ENCODE measurements at places on chromosomes 5 and 9. TPM values are rescaled to one million over a fixed set of nuclear protein-coding genes. Genes with fewer than 3 reads are reported as not detected.

Gene SPATA31E1
- total RNA-seq, result not detected

Gene NUTM2F
- total RNA-seq, result not detected

Gene KIF12
- total RNA-seq, result not detected

Gene CAMLG
- total RNA-seq, result 20.9 TPM

DNA sequence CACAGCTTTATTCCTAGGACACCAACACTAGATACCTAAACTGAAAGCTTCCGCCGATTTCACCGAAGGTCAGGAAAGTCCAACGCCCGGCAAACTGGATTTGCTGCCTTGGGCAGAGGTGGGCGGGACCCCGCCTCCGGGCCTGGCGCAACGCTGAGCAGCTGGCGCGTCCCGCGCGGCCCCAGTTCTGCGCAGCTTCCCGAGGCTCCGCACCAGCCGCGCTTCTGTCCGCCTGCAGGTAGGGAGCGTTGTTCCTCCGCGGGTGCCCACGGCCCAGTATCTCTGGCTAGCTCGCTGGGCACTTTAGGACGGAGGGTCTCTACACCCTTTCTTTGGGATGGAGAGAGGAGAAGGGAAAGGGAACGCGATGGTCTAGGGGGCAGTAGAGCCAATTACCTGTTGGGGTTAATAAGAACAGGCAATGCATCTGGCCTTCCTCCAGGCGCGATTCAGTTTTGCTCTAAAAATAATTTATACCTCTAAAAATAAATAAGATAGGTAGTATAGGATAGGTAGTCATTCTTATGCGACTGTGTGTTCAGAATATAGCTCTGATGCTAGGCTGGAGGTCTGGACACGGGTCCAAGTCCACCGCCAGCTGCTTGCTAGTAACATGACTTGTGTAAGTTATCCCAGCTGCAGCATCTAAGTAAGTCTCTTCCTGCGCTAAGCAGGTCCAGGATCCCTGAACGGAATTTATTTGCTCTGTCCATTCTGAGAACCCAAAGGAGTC, at the start of gene CD274:
CD274 (plus strand) TSS at position 184 of the 733 bp plus-strand sequence. CDS start 5,572 bp downstream, outside the sequence.
- peaks cover 5% of the 10 kb centered on the region for H3K4me1 ChIP-seq
- H3K27ac ChIP-seq, result peak within 1 kb of the TSS; percentile 84
- H3K27me3 ChIP-seq, result no peaks in the 10 kb centered on the region
- peak; percentile 90 for DNase-seq

DNA sequence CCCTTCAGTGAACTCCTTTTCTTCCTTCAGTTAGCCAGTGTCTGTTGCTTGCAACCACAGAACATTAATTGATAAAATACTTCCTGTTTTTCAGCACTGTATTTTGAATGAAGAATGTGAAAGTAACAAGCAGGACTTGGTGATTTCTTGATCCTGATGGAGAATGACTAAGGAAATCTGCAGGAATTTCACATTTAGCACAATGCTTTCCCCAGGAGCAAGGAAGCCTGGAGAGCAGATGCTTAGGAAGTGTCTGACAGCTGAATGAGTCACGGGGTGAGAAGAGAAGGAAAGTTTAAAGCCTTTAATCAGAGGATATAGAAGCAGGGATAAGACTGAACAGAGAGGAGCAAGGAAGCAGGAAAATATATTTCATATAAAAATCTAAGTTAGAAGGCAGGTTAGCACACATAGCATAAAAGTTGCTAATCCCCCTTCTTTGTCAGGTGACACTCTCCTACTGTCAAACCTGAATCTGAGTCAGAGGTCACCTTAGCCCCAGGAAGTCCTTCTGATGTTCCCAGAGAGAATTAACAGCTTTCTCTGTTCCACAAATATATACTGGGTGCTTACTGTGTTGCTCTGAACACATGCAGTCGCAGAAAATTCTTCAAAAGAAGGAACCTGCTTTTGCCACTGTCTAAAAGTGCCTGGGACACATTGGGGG, 59.7 kb downstream of the GNA14 start:
- no peaks in the 10 kb centered on the region for H3K27me3 ChIP-seq
- no peak for DNase-seq
- H3K27ac ChIP-seq, result peak overlapping the region; percentile 18

DNA sequence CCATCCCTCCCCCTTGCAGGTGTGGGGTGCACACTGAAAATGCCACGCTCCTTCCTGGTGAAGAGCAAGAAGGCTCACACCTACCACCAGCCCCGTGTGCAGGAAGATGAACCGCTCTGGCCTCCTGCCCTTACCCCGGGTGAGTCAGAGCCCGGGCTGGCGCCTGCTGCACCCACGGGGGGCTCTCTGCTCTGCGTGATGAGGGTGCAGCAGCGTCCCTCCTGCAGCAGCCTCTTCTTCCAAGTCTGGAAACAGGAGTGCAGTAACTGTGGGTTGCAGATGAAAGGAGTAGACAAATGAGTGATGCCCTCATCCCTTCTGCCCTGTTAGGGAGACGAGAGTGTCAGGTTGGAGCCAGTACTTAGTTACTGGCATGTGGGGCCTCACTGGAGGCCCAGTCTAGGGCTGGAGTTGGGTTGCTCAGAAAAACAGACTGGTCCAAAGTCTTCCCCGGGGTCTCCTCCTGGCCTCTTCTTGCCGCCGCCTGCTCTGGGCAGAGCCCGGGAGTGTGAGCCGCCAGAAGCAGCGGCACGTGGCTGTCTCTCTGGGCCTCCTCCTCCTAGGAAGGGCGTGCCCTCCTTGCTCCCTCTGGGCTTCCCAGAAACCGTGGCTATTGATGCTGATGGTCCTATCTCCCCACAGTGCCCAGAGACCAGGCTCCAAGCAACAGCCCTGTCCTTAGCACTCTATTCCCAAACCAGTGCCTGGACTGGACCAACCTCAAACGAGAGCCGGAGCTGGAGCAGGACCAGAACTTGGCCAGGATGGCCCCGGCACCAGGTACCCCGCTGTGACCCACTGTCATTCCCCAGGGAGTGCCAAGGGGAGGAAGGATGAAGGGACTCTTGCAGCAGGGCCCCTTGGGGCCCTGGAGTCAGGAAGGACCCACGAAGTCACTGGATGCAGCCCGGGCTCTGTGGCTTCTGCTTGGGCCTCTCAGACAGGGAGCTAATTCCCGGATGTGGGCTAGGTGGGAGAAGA, 8.4 kb downstream of the GFI1B start:
- peaks cover 4% of the 10 kb centered on the region for H3K27me3 ChIP-seq
- H3K36me3 ChIP-seq, result no peaks in the 10 kb centered on the region
- peaks cover 5% of the 10 kb centered on the region for H3K4me1 ChIP-seq
- H3K27ac ChIP-seq, result no peak overlapping the region
- no peak overlapping the region for H3K4me3 ChIP-seq

DNA sequence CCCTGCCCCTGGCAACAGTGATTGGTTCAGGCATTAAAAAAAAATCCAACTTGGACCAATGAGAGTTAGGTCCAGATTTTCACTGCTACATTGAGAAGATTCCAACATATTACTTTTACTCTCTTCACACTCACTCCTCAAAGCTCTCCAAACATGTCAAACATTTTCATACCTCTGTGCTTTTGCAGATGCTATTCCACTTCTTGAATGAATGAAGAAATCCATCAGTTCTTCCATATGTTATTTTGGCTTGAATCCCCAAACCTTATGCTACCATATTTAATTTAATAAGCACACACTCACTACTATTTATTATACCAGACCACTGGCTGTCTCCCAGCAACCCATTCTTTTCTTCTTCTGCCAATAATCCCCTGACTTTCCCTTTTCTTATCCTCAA, 87.1 kb downstream of the PPP2R2B start:
- no peak overlapping the region for H3K4me3 ChIP-seq
- no peaks in the 10 kb centered on the region for H3K27me3 ChIP-seq
- no peak overlapping the region for H3K27ac ChIP-seq
- DNase-seq, result no peak
- H3K36me3 ChIP-seq, result no peaks in the 10 kb centered on the region

DNA sequence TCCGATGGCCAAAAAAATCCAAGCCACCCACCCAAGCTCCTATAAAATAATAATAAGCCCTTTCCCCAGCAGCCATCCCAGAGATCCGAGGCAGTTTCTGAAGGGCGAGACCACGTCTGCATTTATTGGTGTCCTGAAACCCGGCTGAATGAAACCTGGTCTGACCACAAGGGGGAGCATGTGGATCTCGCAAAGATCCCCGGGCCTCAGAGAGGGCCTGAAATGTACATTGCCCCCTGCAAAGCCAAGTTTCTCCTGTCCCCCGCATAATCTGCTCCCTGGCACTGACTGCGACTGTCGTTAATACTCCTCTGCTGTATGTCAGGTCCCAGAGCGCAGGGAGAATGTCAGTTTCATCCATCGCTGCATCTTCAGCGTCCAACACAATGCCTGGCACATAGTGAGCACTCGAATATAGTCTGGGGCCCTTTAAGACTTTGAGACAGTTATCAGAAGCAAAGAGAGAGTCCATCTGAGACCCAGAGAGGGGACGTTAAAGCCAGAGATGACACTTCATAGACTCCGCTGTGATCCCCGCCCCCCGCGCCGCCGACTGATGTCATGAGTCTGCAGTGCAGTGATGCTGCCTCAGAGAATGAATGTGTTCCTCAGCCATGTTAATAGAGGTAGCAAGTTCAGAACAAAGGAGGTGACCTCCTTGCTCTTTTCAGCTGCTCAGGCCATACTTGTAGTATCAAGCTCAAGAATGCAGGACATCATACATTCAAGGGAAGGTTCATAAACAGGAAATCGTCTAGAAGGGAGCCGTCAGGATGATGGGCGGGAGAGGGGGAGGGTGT, 74.5 kb upstream of the BARHL1 start:
- H3K4me1 ChIP-seq, result no peaks in the 10 kb centered on the region
- H3K27ac ChIP-seq, result no peak overlapping the region
- H3K27me3 ChIP-seq, result peaks cover 26% of the 10 kb centered on the region
- DNase-seq, result peak; percentile 38
- no peaks in the 10 kb centered on the region for H3K36me3 ChIP-seq

- H3K4me3 ChIP-seq, result no peak overlapping the region
- H3K27ac ChIP-seq, result no peak overlapping the region
- peaks cover 18% of the 10 kb centered on the region for H3K27me3 ChIP-seq
- no peaks in the 10 kb centered on the region for H3K36me3 ChIP-seq
- no peak for DNase-seq
Measured at GRCh38 chr9:93929231-93929630, 25.9 kb downstream of the BARX1 start.

DNA sequence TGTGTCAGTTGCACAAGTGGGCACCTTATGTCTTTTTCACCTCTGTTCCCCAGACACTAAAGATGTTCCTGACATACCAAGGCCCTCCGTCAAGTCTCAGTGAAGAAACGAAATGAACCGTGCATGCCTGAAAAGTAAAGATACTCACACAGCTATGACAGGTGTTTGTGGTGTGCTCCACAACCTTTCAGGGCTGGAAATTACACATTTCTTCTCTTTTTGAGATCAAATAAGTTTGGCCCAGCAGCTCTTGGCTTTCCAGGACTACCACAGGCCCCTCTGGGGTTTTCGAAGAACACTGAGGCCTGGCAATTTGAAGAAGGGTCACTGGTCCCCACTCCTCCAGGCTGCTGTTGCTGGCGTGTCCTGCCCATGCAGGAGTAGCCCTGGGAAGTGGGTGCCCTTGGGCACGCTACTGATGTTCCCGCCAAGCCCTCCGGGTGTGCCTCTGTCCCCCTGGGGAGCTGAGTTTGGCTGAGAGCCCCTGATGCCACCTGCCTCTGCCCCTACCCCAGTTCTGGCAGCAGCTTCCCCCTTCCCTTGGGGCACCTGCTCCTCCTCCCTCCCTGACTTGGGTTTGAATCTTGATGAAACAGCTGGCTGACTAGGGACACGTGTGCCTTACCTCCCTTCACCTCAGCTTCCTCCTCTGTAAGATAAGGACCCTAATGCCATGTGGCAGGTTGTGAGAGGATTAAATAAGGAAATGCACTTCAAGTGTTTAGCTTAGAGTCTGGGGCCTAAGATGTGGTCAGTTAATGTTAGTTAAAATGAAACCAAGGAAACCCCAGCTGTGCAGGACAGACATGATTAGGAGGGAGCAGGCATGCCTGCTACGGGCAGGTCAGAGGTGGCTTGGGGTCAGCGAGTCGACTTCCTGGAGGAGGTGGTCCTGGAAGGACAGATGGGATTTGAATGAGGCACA, 49.1 kb upstream of the GADD45G start:
- H3K36me3 ChIP-seq, result no peaks in the 10 kb centered on the region
- no peak overlapping the region for H3K27ac ChIP-seq
- H3K27me3 ChIP-seq, result no peaks in the 10 kb centered on the region
- DNase-seq, result no peak
- H3K4me1 ChIP-seq, result no peaks in the 10 kb centered on the region

DNA sequence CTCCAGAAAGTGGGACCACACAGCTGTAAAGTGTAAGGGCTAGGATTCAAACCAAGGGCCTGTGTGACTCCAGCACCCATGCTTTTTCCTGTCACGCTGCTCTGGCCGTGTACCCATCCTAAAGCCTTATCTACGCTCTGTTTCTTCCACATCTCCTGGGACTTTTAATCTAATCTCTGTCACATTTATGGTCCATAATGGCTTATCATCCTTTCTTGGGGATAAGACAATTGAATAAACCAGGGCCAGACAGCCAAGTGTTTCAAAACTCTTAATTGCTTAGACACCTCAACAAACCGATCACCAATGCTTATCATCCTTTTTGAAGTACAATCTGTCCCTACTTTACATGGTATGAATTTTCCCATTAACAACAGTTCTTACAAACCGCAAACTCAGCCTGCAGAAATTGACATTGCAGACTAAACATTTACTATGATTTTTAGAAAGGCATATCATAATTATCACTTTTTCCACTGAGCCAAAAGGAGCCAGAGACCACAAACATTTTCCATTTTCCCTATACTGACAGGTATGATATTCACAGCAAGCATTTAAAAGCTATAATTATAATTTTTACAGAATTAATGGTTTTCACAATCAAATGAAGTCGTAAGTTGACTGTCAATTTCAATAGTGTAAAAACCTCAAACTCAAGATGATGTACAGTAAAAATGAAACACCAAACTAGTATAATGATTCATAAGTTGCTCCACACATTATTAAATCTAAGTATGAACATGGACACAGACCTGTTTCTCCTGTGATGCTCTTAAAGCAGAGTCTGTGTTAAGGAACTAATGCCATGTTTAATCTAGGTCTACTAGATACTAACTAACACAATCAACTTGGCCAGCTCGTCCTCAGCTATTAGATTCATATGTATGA, 99.5 kb downstream of the FBXW11 start:
- peaks cover 34% of the 10 kb centered on the region for H3K4me1 ChIP-seq
- H3K27ac ChIP-seq, result no peak overlapping the region
- H3K36me3 ChIP-seq, result no peaks in the 10 kb centered on the region
- no peak for DNase-seq
- H3K27me3 ChIP-seq, result no peaks in the 10 kb centered on the region

- no peaks in the 10 kb centered on the region for H3K27me3 ChIP-seq
- DNase-seq, result no peak
- H3K4me3 ChIP-seq, result no peak overlapping the region
- no peak overlapping the region for H3K27ac ChIP-seq
- H3K36me3 ChIP-seq, result no peaks in the 10 kb centered on the region
- no peaks in the 10 kb centered on the region for H3K4me1 ChIP-seq
Measured at GRCh38 chr5:148923023-148923422, 96.6 kb downstream of the ADRB2 start.

DNA sequence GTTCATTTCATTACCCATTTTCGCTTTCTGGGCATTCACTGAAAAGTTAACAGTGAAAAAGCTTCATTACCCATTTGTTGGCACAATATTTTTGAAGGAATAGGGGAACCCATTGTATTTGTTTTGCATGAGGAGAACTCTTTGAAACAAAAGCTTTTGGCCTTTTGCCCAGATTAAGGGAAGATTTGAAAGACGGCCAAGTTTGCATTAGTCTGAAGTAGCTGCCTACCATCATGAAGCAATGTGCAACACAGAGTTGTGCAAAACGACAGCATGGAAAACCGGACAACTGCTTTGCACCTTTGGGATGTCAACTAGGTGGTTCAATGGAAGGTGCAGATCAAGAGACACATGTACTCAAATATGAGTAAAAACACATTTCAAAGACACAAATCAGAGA, 84.9 kb downstream of the TRPM3 start:
- no peak for DNase-seq
- no peak overlapping the region for H3K27ac ChIP-seq
- no peaks in the 10 kb centered on the region for H3K4me1 ChIP-seq
- no peaks in the 10 kb centered on the region for H3K27me3 ChIP-seq
- H3K36me3 ChIP-seq, result no peaks in the 10 kb centered on the region

Measured in heart left ventricle (tissue), 16 donors.